ENCODE measurements at places on chromosomes 1 and 21.

- DNase-seq: no peak
These were observed 198.6 kb downstream of the GRIK3 start for GRCh38 chr1:36835696-36836095.

- DNase-seq: no peak
These were observed 7.2 kb downstream of the KISS1 start for GRCh38 chr1:204188959-204189639.

- no peak for DNase-seq
These were observed 1496.4 kb downstream of the MRPL39 start for GRCh38 chr21:24110846-24111245.

DNA sequence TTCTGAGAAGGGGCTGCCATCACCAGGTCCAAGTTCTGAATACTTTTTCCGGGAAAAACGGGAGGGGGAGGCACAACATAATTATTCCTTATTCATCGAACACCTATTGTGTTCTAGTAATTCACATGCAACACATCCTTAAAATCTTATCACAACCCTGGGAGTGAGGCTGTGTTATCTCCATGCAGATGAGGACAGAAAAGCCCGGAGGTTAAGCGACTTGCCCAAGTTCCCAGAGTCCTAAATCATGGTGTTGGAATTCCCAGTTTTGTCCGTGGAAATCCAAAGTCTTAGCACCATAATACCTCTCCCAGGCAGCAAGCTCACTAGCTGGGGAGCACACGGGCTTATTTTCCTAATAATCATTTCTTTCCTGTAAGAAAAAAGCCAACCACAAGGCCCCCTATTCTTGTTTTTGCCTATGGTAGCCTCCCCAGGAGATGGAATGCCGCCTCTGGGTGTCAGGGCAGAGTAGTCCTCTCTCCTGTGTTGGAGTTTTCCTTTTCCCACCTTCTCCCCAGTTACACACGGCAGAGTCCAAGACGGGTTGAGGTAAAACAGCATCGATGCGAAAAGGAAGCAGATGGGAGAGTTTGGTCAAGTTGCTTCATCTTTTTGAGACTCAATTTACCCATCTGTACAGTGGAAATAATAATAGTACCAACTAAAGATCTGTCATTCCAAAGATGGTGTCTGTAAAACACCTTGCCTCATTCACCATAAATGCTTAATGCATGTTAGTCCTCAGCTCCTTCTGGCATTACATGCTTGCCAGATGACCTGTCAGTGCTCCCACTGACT is 228.0 kb upstream of the TMEM51 start:
- DNase-seq: no peak

GRCh38 chr1:40734882-40735628 is 43.6 kb downstream of the NFYC start:
- DNase-seq: no peak

- DNase-seq: no peak
These were observed 15.0 kb downstream of the ZNF124 start for GRCh38 chr1:247156787-247157232.

DNA sequence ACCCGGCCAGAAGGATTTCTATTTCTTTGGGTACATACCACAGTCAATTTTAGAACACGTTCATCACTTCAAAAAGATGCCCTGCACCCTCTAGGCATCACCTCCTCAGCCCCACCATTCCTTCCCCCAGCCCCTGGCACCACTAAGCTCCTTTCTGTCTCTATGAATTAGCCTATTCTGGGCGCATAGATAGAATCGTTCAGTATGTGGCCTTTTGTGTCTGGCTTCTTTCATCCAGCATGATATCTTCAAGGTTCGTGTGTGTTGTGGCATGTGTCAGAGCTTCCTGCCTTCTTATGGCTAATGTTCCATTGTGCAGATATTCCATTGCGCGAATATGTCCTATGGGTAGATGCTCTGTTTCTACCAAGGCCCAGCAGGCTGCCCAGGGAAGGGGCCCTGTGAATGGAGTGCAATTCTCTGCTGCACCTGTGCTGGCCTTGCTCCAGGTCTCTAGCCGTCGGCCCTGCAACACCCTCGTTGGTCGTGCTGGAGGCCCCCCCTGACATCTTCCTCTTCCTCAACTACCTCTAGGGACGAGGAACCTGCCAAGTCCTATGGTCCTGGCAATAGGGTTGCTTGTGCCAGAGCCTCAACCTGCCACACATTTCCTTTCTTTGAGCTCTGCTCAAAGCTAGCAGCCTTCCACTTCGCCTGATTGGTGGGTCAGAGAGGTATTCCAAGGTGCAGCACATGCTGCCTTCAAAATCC is 113.5 kb downstream of the RIPK4 start:
- DNase-seq: no peak

DNA sequence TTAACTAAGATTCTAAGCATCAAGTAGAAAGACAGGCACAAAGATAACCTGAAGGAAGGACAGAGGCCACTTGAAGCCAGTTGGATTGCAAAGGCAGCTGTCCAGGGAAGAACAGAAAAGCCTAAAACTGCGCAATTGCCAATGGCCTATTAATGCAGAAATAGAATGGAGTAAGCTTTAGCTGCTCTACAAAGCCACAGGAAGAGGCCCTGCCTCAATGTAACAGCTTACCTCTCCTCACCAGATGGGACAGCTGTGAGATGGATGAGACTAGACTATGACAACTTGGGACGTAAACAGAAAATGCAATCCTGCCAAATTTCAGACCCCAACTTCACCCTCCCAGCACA is 176.5 kb downstream of the EIF4G3 start:
- DNase-seq: no peak
